ENCODE measurements at places on chromosomes 7 and 10. TPM values are rescaled to one million over a fixed set of nuclear protein-coding genes. Genes with fewer than 3 reads are reported as not detected.

MSS51 gene
- total RNA-seq: 3.2 TPM

GRCh38 chr10:44397476-44398225 is 12.8 kb upstream of the CXCL12 start:
- H3K4me3 ChIP-seq: no peak overlapping the region
- H3K27me3 ChIP-seq: no peaks in the 10 kb centered on the region
- no peaks in the 10 kb centered on the region for H3K36me3 ChIP-seq

GRCh38 chr7:43785420-43785819 is 26.9 kb downstream of the BLVRA start:
- no peaks in the 10 kb centered on the region for H3K4me1 ChIP-seq
- no peaks in the 10 kb centered on the region for H3K27me3 ChIP-seq
- peaks cover 8% of the 10 kb centered on the region for H3K36me3 ChIP-seq

DNA sequence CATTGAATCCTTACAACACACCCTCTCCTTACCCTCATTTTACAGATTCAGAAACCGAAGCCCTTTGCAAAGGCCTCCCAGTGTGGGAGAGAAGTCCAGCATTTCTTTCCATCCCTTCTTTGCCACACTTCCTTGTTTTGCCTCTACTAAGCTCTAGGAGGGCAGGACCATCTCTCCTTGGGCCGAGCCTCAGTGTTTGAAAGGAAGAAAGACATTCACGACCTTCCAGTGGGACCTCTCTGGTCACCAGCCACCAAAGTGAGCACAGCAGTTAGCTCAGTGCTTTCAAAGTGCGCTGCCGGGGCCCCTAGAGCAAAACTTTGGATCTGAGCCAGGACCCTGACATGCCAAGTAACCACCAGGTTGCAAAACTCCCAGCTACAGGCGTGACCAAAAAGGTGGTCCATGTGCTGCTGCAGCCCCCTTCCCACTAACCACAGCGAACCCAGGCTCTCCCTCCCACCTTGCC is 12.4 kb downstream of the CTBP2 start:
- H3K36me3 ChIP-seq: no peaks in the 10 kb centered on the region
- no peaks in the 10 kb centered on the region for H3K27me3 ChIP-seq
- DNase-seq: no peak
- no peak overlapping the region for H3K27ac ChIP-seq

DNA sequence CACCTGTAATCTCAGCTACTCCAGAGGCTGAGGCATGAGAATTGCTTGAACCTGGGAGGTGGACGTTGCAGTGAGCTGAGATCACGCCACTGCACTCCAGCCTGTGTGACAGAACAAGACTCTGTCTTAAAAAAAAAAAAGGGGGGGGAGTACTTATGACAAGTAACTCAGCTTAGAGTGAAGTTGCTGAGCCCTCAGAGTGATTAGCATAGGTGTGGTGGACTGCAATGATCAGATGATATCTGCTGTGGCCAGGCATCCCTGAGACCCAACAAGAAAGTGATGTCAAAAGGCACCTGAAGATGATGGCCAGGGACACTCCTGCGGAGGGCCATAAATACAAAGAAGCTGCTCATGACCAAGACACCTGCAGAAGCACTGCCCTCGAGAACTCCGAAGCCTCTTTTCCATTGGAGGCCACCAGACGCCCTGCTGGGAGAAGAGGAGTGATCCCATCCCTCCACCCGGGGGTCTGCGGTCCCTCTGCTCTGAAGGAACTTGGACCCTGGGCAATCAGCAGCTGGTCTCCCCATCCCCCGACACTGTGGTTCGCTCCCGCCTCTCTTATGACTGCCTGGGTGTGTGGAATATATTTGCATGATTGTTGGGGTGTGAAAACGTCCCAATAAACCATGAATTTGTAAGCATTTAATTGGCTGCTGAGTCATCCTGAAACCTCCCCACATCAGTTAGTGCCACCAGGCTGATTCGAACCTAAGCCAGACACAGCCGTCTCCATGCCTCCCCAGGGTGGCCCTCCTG is 46.0 kb downstream of the RASGEF1A start:
- H3K36me3 ChIP-seq: no peaks in the 10 kb centered on the region
- no peaks in the 10 kb centered on the region for H3K27me3 ChIP-seq
- no peak for DNase-seq
- peaks cover 17% of the 10 kb centered on the region for H3K4me1 ChIP-seq
- H3K27ac ChIP-seq: no peak overlapping the region

GRCh38 chr10:120586471-120586872 is 129.4 kb downstream of the PLPP4 start:
- H3K27ac ChIP-seq: no peak overlapping the region
- no peaks in the 10 kb centered on the region for H3K27me3 ChIP-seq
- DNase-seq: no peak
- no peaks in the 10 kb centered on the region for H3K4me1 ChIP-seq
- no peak overlapping the region for H3K4me3 ChIP-seq

All from naive thymus-derived CD4-positive, alpha-beta T cell (primary cell).